ENCODE measurements at places on chromosomes 16 and 17. TPM values are rescaled to one million over a fixed set of nuclear protein-coding genes. Genes with fewer than 3 reads are reported as not detected.

Gene ATPAF2
- total RNA-seq, result 18.4 TPM

Gene ORC6
- 5.8 TPM for total RNA-seq

DNA sequence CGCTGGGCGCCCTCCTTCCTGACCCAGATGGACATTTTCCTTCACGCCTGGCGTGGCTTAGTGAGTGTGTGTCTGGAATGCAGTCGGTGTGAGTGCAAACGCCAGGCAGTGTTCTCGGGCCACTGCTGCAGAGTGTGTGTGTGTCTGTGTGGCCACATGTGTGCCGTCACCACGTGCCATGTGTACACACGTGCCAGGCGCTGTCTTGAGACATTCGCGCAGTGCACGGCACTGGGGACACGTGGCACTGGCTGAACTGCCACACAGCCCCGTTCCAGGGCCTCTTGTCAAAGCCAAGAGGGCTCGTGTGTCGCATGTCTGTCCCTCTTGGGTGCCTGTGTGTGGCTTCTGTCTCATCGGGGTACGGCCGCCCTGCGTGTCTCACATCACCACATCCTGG is 28.8 kb downstream of the MAPK8IP3 start:
- no peak for DNase-seq

DNA sequence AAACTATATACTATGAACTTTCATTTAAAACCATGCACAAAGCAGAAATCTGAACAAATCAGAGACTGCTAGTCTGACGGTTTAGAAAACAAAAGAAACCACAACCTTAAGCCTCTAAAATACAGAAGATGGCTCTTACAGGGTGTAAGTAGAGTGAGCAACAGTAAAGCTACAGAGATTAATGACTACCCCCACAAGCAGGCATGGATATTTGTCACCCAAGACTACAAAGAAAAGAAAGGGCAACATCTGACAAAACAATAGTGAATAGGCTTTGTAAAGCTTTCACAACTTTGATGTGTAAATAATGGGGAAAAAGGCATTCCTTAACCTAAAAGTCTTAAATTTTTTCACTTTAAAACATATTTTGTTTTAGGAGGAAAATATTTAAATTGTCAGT is 75.0 kb downstream of the SPAG9 start:
- DNase-seq, result no peak

DNA sequence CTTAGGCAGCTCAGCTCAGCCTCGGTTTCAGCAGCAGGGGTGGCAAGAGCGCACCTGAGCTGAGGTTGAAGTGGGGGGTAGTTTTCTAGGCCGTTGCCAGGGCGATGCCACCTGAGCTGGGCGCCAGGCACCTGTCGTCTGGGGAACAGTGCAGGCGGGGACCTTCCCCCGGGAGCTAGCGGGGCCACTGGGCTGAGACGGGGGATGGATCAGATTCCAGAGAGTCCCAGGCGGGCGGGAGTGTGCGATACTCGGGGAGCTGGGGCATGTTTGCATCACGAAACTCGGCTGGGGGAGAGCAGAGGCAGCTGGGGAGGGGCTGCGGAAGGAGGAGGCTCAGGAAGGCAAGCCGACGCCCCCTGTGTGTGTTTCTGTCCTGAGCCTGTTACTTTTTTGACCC is 477 bp upstream of the CLDN9 start:
- no peak for DNase-seq

- peak; percentile 63 for DNase-seq
These were observed 17.4 kb downstream of the ITPRIPL2 start for GRCh38 chr16:19130852-19131824.

Gene ITGAE
- 9.1 TPM for total RNA-seq

- DNase-seq, result no peak
These were observed 784.1 kb upstream of the RBFOX1 start for GRCh38 chr16:6548507-6548906.

Gene CRAMP1
- total RNA-seq, result 12.9 TPM

- DNase-seq, result no peak
These were observed 46.6 kb downstream of the ZNRF1 start for GRCh38 chr16:75045424-75045823.

GRCh38 chr16:8137606-8138005 is 452.7 kb downstream of the TMEM114 start:
- no peak for DNase-seq

Gene FAM171A2
- total RNA-seq, result 3.9 TPM

Gene PRDM7
- not detected for total RNA-seq

GRCh38 chr17:74601944-74602572 is 10.0 kb upstream of the CD300LD start:
- peak; percentile 38 for DNase-seq

Gene ATP2A3
- total RNA-seq, result not detected

Gene SOX9
- not detected for total RNA-seq

DNA sequence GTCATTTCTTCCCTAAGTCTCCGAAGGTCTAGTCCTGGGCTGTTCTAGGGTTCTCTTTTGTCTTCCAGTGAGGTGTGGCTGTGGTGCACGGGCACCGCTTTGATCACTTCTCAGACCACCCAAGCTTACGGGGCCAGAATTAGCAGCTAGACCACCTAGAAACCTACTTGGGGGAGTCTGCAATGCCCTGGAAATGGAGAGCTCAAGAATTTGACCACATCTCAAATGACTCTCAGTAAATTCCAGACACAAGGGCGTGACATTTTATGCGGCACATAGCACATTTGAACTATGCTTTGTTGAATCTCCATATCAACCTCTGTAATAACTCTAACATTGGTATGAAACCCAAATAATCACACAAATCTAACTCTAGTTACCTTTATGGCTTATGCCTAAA is 24.9 kb downstream of the TRIM16 start:
- DNase-seq, result no peak

DNA sequence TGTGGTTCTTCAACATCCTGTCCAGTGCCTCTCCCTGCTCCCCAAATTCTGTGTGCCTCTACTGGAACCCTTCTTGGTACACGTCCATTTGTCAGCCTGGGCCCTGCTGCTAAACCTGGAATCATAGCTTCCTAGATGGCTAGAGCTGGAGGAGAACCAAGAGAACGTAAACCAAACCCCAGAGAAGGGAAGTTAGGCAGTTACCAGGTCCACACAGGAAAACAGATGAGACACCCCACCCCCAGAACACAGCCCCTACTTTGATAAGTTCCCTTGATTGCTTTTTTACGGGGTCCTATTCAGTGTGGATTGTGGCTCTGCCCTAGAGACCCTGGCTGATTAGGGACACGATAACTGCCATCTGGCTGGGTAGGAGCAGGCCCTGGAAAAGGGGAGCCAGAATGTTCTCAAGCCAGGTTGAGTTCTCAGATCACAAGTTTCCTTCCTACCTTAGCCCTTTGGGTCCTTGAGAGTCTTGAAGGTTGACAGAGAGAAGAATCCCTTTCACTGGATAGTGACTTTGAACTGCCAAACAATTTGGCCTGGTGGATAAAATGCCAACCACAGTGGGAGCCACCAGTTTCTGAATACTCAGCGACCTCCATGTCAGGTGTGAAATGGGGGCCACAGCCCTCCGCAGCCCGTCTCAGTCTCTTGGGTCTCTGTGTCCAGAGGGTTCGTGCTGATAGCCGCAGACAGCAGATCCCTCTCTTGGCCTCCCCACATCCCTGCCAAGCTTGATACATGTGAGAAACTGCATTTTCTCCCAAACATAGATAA is 7.9 kb downstream of the TBX4 start:
- DNase-seq, result no peak

GRCh38 chr16:76634847-76635697 is 357.9 kb downstream of the CNTNAP4 start:
- no peak for DNase-seq

DNA sequence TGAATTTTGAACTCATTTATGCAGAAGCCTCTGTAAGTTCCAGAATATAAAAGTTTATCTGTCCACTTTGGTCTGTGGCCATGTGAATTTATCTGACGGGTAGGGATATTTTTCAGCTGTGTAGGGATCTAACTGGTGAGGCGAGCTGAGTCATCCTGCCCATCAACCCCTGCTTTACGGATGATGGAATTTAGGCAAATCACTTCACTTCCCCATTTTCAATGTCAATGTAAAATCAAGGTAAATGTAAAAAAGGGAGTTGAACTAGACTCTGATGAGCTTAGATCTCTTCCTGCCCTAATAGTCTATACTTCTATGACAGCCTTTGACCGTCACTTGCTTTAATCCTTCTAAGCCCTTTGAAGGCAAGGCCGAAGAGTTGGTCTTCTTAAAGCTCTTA is 2.6 kb downstream of the SLC16A6 start:
- DNase-seq, result no peak

GRCh38 chr17:11369575-11369974 is 128.6 kb downstream of the SHISA6 start:
- DNase-seq, result no peak

DNA sequence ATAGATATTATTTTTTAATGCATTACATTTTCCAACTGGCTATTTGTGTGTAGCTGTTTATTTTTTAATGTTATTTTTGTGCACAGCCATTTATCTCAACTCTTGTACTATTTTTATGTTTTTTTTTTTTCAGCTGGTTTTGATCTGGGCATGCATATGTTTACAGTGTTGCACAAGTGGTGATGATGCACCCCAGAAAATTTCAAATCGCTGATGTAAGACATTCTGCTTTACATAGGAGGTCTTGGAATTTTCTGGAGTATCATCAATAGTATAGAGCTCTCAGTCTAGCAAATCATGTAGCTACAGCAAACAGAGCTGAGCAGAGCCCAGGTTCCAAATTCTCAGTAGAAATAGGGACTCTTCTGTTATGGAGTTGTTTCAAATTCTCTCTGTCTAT is 30.2 kb downstream of the CACNG5 start:
- DNase-seq, result no peak

DNA sequence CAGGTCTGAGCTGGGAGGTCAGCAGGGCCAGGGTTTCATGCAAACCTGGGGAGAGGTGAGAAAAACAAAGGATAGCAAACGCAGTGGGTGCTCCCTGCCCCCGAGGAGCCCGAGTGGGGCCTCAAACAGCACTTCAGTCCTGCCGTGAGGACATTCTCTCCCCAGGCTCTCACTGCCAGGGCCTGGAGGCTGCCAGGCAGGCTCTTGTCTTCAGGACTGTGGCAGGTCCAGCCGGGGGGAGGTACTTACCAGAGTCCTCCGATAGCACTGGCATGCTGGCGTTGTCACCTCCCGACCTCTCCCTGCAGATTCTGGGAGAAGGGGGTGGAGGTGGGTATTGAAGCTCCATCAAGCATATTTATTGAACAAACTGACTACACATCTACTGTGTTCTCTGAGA is 1.3 kb downstream of the MPP3 start:
- DNase-seq, result no peak

- no peak for DNase-seq
These were observed 27.0 kb downstream of the ABCC12 start for GRCh38 chr16:48128769-48129168.

Gene PLA2G10
- total RNA-seq, result not detected

DNA sequence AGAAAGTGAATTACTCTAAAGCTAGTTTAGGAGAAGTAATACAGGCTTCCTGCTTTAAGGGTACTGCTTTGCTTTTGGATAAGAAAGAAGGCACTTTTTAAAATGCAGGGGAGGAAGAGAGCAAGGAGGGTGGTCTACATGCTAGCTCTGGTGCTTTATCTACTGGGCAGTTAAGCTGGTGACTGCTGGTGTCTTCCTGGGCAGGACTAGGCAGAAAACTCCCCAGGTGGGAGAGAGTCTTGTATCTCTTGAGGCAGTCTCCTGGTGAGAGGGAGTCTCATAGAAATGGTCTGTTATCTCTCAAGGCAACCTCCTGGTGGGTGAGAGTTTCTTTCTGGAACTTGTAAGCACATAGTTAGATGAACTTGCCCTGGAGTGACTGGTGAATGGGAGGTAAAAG is 953.9 kb upstream of the GOT2 start:
- no peak for DNase-seq

GRCh38 chr17:59561042-59561441 is 4.4 kb upstream of the DHX40 start:
- DNase-seq, result no peak

Gene OR4D1
- total RNA-seq, result not detected

GRCh38 chr16:70257391-70257790 is 5.7 kb upstream of the EXOSC6 start:
- no peak for DNase-seq

DNA sequence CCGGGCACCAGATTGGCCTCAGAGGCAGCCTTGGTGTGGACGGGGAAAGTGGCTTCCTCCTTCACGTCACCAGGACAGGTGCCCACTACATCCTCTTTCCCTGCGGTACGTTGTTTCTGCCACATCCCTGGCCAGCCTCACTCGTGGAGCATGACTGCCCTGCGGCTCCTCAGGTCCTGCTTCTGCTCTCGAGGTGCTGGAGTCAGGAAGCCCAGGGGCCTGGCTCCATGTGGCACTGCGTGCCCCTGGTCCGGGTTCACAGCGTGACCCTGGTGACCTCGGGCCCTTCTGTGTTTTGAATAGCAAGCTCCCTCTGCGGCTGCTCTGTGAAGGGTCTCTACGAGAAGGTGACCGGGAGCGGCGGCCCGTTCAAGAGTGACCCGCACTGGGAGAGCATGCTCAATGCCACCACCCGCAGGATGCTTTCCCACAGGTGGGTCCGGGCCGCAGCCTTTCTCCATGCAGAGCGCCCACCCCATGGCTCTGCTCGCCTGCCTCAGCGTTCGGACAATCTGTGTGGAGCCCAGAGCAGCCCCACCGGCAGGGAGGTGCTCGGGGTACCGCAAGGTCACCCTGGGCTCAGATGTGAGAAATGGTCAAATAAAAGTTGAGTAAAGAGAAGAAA is 13.5 kb downstream of the RGS11 start:
- DNase-seq, result no peak

Gene NRN1L
- 0.13 TPM for total RNA-seq

Gene RHBDF1
- 14.5 TPM for total RNA-seq

DNA sequence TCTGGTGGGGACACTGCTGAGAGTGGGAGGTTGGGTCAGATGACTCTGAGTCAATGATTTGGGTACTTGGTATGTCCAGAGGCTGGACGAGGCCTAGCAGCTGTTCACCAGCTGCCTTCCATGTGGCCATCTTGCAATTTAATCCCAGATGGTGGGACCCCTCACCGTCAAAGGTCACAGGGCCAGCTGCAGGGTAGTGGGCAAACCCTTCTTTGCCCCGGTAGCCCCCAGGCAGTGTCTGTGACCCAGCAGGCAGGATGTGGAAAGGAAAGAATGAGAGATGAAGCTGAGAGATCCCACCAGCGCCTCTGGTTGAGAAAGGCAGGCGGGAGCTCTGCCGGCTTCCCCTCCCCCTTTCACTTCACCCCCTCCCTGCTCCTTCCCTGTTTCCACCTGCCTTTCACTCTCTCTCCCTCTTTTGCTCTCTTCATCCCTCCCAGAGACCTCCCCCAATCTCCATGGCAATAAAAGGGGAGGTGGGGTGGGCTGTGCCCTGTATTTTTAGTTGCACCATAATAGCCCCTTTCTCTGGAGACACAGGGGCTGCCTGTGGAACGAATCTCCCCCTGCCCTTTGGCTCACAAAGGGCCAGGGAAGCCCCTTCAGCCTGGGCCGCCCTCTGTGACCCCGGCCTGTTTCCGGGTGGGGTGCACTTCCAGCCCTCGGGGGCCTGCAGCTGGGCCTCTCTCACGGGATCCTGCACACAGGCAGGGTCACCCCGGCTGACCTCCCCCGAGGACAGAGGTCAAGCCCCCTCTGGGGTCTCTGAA is 20.2 kb downstream of the CDK5RAP3 start:
- DNase-seq, result no peak

DNA sequence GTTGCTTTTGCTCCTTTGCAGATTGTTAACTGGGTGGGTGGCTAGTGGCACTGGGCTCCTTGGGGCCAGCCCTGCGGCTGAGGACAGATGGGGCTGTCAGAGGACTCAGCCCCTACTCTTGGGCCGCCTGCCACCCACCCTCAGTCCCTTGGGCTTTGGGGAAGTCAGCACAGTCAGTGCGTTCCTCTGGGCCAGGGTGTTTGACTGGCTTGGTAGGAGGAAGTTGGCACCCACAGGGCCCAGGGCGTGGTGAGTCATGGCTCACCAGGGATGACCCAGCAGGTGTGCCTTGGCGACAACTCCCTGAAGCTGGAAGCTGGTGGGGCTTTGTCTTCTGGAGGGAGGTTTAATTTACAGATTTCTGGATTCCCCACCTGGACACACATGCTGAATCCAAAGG is 32.4 kb downstream of the HAPSTR1 start:
- no peak for DNase-seq
